ENCODE measurements at places on chromosomes 3 and 15.

- no peak for DNase-seq
Measured at GRCh38 chr3:61650276-61650675, 88.9 kb downstream of the PTPRG start.

DNA sequence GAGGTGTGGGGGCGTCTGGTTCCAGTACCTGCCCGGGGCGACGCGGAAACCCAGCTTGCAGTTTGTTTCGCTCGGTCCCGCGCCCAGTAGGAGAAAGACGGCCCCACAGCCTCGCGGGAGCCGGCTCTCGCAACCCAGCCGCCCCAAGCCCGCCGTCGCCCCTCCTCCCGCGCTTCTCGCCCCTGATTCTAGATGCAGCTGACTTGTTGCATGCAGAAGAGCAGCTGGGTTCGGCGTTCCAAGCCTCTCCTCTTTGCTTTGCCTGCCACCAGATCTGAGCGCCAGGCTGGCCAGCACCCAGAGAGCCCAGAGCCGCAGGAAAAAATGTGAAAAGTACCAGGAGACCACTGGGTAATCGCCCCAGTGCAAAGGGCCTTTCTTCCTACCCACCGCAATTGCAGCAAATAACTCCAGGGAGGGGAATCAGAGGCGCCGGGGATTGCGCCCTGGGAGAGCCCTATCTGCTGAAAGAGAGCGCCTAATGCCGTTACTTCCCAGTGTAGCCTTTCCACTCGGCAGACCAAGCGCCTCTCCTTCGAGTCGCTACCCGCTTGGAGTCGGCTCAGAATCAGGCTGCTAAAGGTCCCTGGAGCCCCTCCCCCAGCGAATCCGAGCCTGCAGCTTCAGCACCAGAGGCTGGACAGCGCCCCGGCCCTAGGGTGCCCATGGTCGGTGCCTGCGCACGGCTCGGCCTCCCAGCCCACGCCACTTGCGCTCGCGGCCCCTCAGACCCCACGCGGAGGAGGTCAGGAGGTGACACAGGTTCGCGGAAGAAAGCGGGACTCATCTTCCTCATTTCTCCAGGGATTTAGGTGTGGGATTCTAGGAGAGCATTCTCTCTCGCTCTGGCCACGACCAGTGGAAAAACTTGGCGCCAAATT is 15.7 kb upstream of the AEN start:
- DNase-seq = no peak

DNA sequence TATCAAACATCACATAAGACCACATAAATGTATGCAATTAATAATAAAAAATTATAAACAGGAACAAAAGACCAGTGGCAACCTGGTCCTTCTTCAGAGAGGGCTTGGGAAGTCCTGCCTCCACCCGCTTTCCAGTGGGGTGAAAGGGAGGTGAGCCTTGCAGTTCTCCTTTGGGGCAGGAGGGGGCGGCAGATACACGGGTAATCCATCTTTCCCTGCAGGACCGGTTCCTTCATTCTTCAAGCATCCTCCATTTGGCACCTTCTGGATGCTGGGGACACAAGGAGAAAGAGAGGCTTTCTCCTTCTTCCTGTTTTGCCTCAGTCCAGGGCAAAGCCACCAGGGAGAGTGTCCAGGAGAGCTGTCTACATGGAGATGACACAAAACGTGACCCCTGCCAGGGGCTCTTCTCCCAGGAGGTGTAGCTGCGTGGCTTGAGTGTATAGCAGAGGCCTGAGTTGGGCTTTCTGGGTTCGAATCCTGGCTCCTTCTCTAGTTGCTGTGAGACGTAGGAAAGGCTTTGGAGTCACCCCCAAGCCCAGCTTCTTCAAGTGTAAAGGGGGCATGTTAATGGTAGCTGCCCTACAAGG is 23.2 kb downstream of the RPLP1 start:
- peak; percentile 15 for DNase-seq

GRCh38 chr3:42884324-42884723 is 8.6 kb upstream of the CYP8B1 start:
- no peak for DNase-seq

GRCh38 chr3:113946831-113947230 is 982 bp upstream of the ZDHHC23 start:
- DNase-seq = no peak

GRCh38 chr3:179848711-179849110 is 188.0 kb downstream of the PEX5L start:
- DNase-seq = no peak

GRCh38 chr3:152203652-152204051 is 65.1 kb upstream of the MBNL1 start:
- no peak for DNase-seq

DNA sequence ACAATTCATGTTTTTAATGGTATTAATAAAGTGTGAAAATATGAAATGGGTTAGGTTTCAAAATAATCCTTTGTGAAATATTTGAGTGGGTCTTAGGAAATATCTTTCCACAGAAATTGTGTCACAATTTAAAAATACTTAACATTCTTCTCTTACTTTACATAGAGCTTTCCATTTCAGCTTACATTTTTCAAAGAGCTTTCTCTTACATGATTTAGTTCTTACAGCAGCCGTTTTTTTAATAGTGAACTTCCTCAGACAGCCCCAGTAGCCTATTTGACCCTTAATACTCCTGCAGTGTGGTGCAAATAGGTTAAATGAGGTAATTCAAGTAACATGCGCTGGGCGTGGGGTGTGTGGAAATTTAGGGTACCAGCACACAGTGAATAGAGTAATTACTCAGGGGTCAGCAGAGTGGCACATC is 21.8 kb downstream of the P2RY12 start:
- no peak for DNase-seq

GRCh38 chr3:15629860-15630597 is 28.5 kb downstream of the BTD start:
- DNase-seq = peak; percentile 4

- DNase-seq = no peak
Measured at GRCh38 chr15:56411122-56411749, 46.0 kb downstream of the TEX9 start.

DNA sequence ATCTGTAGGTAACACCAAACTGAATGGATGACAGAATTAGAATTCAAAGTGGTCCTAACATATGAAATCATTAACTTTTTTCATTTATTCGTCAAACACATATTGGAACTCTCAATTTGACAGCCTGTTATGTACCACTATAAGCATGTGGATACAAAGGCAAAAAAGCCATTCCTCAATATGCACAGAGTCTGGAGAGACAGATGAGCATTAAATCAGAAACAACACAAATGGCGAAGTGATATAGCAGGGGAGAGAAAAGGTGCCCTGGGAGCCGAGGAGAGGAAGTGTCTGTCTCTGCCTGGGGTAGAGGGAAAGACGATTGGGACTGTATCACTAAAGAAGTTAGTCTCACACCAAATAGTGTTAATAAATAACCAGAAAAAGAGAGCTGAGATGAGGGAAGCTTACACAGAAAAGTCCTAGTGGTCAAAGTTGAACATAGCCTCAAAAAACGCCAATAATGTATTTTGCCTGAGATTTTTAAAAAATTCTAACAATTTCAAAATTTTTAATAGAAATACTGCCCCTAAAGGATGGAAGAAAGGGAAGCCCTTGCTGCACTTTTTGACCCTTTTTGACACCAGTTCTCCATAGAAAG is 417.5 kb downstream of the TUSC7 start:
- DNase-seq = no peak

- no peak for DNase-seq
Measured at GRCh38 chr3:81437683-81438082, 323.8 kb downstream of the GBE1 start.

GRCh38 chr15:65085990-65086679 is 9.6 kb downstream of the KBTBD13 start:
- DNase-seq = no peak

DNA sequence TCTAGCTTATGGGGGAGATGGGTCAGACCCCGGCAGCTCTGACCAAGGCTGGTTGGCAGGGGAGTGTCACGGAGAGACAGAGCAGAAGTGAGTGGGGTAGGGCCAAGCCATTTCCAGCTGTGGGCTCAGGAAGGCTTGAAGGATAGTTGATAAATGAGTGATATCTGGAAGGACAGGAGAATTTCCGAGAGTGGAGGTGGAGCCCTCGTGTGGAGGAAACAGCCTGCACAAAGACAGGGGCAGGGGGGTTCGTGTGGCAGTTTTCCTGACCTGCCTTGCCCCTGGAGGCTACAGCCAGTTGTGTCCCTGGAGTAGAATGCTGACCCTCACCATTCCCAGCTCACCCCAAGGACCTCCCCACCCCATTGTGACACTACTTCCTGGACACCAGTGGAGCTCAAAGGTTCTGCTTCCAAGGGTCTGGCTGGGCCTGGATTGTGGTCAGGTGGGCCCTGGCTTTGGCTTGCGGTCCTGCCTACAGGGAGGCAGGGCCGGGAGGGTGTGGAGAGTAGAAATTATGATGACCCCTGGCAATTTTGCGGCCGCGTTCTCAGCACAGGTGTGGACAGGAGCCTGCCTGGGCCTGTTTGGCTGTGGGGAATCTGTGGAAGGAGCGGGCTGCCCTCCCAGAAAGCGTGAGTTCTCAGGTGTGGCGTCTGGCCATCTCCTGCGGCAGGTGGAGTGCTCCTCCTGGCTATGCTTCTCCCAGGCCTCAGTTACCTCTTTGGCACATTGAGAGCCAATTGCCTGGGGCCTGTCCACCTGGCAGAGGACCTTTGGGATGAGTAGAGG is at the start of gene SLC22A14:
Gene SLC22A14 (plus strand): TSS at position 400 of the 792 bp plus-strand sequence. CDS start 23,733 bp downstream, outside the sequence.
- DNase-seq = no peak

- DNase-seq = no peak
Measured at GRCh38 chr3:132292042-132292441, 25.2 kb upstream of the ACP3 start.

DNA sequence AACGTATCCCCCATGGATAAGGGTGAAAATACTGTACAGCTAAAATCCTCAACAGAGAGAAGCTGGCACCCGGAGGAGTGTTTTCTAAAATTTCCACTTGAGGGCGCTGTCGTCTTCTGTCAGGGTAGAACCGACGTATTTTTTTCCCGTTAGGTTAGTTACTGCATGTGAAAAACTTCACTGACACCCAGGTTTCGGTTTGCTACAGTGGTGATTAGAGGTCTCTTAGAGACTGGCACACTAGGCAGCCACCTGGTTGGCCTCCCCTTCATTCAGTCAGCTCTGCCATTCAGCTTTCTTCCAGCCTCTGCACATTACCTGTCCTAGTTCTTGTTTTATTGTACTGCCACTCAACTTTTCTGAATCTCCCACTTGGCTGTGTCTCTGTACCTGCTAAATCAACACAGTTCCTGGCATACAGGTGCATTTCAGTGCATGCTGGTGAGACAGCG is 18.4 kb downstream of the CCK start:
- peak; percentile 10 for DNase-seq

DNA sequence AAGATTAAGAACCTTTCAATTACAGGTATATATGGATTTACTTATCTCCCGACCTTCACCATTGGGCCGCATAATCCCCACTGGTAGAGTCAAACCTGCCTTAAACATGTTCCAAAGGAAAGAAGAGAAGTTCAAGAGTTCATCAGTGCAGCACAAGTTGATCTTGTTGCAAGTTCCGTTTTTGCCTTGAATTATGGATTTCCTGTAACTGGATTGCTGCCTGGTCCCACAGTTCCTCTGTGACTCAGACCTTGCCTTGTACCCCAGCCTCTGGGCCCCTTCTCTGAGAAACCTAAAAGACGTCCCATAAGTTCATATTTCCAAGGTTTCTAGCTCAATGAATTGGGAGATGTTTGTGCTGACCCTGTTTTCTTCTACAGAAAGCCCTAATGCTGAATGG is 112.5 kb upstream of the THBS1 start:
- DNase-seq = no peak

DNA sequence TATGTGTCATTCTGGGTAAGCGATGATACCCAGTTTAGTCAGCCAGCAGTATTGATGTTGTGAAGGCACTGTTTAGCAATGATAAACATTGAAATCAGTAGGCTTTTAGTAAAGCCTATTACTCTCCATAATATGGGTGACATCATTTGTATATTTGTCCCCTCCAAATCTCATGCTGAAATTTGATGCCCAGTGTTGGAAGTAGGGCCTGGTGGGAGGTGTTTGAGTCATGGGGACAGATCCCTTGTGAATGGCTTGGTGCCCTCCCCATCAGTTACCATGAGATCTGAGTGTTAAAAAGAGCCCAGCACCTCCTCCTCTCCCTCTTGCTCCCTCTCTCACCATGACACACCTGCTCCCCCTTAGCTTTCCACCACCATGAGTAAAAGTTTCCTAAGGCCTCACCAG is 31.4 kb upstream of the FAN1 start:
- DNase-seq = no peak

DNA sequence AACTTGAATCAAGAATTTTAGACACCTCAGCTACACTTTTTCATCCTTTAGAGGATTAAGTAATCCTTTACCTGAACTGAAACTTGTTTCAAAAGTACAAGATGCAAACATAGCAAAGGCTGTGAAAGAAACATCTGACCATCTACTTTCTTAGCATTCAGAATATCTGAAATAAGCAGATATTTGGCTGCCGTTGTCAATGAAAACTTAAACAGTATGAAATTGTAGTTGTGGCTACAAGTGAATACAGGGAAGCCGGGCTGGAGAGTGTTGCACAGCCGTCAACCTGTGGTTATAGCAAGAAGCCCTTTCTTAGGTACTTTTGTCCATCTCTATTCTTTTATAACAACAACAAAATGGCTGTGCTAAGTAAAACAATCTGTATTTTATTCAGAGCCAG is 6.9 kb upstream of the CX3CR1 start:
- DNase-seq = no peak

DNA sequence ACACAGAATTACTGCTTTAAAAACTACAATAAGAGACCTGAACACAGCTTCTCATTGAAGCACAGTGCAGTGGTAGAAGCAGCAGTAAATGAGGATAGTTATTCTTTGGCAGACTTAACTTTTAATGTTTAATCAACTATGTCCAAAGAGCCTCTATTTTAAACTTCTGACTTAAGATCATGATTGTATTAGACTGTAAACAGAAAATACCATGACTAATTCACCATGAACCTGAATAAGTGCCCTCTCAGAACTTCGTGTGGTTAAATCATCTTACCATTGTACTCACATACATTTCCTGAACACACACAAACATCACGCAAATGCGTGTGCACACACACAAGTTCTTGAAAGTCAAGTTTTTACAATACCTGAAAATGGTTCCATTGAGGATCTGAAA is 13.9 kb downstream of the CEP152 start:
- DNase-seq = no peak

DNA sequence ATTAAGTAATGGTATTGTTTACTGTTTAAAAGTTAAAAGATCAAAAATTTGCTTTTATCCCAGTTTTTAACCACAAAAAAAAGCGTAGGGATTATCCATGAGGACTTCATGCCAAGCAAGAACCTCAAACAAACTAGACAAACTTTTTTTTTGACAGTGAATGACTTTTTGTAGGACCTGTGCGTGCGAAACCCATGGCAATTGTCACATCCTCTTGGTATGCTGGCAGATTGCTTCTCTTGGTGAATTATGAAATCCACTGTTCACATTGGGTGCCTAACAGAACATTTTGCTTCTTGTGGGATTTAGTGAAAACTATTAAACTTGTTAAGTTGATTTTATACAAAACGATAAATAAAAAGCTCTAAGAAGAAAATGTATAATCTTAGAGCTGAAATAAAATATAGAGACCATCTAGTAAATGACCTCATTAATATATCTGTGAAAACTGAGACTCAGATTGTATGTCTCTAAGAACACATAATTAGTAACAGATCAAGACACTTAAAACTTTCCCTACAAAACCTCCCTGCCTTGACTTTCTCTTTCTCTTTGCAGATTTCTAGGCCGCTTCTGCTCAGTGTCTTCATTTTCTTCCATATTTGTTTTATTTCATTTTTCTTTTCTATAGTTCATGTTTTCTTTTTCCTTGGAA is 87.3 kb upstream of the CGNL1 start:
- no peak for DNase-seq

- peak; percentile 57 for DNase-seq
Measured at GRCh38 chr3:98596541-98597500, 3.4 kb upstream of the CPOX start.

- DNase-seq = no peak
Measured at GRCh38 chr3:126113238-126113555, 29.3 kb upstream of the SLC41A3 start.

Measured in NCI-H1694 treated with DMSO at 0.1 percent for 48 hours (cell line).